ENCODE measurements at places on chromosomes 1 and 21.

DNA sequence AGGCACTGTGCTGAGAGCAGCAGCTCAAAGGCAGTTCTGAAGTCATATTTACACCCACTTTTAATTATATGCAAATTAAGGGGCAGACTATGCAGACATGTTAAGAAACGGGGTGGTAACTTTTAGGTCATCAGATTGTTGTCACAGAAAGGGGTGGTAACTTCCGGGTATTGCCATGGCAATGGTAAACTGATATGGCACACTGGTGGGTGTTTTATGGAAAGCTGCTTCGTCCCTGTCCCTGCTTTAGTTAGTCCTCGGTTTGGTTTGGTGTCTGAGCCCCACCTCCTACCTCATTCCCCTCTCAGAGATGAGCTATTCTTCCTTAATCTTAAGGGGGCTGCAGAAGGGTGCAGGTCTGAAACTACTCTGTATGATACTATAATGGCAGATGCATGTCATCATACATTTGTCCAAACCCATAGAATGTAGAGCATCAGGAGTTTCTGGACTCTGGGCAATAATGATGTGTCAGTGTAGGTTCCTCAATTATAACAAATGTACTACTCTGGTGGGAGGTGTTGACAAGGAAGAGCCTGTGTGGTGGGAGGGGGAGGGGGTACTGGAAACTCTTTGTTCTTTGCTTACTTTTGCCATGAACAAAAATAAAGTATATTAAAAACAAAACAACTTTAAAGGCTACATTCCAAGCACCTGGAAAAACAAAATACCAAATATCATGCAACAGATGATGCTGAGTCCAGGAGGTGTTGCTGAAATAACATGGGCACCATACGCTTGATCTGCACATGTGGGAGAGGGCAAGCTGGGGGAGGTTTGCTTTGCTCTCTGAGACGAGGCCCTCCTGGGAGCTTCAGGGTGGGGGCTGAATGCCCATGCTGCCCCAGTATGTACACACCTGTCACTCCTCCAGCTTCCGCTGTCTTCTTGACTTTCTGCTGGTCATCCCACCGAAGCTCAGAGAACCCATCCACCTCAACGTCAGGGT is 6.3 kb downstream of the PARP1 start:
- DNase-seq = no peak

DNA sequence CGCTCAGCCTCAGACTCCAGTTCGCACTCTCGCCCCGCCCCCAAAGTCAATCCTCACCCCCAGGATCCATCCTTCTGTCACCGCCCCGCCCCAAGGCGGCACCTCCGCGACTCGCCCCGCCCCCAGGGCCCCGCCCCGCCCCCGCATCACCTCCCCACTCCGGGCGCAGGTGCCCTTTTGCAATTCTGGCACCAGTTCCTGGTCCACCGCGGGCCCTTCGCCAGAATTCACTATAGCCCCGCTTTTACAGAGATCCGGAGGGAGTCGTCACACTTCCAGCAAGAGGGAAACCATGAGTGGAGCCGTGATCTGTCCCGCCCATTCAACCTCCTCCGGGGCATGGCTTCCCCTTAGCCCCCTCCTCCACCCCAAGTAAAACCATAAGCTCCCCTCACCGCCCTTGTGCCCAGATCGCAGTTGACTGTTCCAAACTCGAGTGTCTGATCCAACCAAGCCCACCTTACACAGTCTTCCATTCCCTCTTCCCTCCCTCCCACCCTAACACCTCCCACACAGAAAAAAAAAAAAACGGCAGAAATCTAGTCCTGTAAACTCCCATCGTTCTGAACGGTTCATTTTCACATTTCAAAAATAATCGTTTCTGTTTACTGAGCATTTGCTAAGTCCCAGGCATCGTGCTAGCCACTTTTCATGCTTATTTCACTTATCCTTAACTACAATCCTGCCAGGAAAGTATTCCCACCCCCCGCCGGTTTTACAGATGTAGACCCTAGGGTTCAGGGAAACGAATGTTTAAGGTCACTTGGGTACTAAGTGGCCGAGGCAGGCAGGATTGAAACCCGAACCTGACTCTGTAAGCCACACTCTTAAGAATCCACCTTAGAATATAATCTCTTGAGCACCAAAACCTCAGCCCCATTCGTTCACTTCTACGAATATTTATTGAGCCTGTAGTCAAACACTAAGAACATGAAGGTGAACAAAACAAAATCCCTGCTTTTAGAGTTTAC is 1.3 kb upstream of the DNAJC16 start:
- no peak for DNase-seq

- no peak for DNase-seq
Observed at GRCh38 chr1:9628541-9629444, 22.7 kb upstream of the PIK3CD start.

DNA sequence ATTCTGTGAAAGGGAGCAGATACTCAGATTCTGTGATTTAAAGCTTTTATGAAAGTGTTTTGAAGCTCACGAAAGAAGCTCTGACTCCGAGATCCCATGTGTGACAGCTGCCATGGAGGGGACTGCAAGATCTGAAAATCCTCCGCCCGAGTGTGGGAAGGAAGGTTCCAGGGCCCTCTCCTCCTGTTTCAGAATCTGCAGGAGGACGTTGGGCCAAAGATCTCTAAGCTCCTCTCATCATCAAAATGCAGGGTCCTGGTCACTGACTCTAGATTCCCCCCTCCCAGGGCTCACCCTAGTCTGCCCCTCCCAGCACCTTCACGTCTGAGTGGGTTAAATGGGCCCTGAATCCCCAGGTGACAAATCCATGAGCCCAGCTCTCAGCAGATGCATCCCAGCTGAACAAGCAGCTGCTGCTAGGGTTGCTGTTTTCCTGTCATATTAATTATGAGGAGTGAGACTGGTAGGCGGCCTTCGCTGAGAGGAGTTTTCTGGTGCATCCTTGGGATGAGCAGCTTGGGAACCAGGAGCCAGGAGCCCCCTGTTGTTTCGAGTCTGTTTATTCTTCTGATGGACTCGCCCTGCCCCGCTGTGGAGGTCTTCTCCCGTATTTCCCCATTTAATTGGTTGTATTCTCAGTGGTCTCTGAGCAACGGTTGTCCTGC is 402.0 kb downstream of the MATN1 start:
- DNase-seq = no peak

DNA sequence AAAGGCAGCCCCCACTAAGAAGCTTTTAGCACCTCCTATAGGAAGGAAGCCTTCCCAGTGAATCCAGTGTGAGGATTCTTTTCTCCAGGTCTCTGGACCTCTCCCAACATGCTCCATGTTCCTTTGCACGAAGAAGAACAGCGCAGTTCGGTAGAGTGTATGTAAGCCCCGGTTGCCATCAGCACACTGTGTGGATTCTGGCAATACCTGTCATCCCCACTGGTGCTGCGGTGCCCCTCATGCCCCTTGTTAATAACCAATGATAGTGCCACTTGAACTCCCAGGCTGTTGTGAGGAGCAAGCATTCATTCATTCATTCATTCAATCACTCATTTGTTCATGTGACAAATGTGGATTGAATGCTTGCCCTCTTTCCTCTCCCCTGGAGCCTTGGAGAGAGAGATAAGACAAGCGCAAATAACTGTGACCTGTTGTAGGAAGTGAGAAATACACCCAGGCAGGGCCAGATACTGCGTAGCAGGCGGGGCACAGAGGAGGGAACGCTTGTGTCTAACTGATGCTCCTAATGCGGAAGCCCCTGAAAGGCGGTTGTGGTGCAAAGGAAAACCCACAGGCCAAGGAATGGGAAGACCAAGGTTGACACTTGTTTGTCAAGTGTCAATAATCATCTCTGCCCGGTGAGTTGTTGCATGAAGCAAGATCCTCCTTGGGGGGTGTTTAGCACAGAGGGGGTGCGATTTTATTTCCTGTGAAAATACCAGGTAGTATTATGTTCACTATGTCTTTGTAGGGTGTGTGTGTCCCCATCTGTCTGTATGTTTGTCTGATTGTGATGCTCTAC is 9.8 kb downstream of the LGR6 start:
- no peak for DNase-seq

GRCh38 chr21:36499578-36500471 is 19.9 kb upstream of the CLDN14 start:
- no peak for DNase-seq

DNA sequence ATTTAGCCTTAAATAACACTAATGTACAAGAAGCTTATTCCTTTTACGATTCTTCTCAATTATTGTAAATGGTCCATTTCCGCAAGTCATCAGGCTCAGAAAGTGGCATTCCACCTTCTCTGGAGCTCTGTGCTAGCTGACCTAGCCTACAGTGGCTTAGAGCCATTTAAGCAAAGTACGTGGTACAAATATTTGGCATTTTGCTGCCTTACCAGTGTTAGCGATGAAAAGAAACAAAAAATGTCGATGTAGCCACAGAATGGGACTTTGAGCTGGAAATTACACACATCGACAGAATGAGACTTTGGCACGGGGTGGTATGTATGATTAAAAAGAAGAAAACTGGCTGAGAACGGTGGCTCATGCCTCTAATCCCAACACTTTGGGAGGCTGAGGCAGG is 26.1 kb downstream of the OVAAL start:
- no peak for DNase-seq

DNA sequence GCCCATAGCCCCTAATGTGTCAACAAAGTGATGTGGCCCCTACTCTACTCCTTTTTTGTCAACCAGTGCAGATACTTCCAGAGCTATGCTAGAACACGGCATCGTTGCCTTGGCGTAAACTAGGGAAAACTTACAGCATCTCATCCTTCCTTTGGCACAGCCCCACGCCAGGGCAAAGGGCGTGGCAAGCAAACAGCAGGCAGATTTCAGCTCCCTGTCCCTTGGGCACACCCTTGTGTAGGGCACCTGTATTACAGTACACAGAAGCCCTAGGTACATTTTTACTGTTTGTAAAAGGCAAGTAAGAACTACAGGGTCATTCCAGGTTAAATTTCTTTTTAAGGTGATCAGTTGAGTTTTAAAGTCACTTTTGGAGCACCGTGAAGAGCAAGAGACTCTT is 29.3 kb downstream of the PRDX6 start:
- DNase-seq = no peak

DNA sequence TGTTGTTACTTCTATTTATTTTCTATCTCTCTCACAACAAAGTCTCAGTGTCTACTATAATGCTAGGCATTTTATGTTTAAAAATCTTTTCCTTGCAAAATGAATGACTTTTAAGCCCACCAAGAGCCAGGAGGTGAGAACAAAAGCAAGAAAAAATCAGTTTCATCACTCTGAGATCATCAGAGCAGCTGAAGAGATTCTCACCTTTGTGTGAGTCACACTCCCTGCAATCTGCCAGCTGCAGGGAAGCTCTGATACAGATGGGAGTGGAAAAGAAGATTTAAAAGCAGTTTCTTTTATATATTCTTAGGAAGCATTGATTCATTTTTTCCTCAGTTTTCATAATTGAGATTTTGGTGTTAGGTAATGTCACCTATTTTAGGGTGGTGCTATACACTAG is 107.6 kb downstream of the LHX9 start:
- DNase-seq = no peak

DNA sequence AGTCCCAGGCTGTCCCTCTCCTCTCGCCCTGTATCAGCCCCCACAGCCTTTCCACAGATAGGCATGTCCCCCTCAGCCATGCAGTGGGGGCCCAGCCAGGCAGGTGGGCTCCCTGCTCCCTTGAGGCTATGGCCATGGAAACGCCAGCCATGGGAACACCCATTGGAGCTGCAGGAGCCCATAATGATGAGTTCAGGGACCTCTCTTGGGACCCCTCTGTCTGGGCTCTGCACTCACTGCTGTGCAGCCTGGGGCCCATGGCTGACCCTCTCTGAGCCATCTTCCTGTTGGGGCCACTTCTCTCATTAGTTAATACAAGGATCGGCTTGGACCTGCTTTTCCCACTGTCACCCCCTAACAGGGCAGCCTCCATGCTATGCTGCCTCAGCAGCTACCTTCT is 33.2 kb downstream of the WNT3A start:
- DNase-seq = no peak

DNA sequence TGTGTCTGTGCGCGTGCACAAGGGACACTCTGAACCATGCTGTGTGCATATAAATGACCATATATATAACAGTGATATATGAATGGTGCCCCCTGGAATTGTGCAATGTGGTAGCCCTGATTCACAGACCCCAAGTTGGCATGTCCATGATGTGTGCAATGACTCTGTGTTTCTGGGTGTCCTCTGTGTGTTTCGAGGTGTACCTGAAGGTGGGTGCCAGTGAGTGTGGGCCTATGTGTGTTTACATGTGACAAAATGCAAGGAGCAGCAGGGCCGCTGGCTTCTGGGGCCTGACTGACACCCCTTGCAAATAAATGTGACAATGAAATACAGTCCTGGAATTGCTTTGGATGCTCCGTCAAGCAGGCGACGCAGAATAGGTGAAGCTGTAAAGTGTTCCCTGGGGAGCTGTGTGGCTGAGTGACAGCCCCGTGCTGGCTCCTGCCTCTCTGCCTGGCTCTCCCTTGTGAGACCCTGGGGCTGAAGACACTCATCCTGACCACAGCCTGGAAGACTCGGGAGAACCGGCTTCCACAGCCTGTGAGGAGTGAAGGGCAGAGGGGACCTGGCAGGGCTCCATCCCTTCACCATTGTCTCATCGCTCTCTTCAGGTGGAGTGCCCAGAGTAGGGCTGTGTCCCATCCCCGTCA is 38.2 kb upstream of the CSF3R start:
- no peak for DNase-seq

- peak; percentile 6 for DNase-seq
Observed at GRCh38 chr1:223531742-223532341, 133.7 kb downstream of the CAPN8 start.

DNA sequence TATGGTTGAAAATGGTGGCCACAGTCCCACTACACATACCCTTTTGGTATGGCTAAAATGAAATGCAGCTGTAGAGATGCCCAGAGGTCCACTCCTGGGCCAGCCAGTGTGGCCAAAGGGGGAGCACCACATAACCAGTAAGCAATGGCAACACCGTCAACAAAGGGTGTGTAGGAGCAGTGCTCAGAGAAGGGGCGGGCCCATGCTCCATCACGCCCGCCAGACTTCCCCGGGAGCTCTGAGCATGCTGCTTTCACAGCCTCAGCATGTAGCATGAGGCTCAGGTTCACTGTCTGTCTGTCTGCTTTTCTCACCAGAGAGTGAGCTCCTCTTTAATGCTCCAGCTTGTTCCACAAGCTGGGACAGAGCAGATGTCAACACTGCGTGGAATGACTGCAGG is 537.6 kb downstream of the MATN1 start:
- DNase-seq = no peak

DNA sequence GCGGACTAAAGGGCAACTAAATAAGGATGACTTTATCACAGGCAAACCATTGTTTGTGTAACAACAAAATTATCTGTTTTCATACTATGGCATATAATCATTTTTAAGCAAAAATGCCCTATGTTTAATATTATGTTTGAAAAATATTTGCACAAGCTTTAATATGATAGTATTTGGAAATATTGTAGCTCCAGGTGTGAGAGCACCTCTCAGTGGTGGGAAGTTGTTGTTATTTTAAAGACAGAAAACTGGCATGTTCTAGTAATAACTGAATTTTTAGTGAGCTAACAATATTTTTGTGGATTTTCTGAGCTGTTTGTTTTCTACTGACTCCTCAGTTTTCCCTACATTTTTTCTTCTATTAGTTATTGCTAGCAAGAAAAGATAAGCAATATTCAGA is 578.8 kb downstream of the KCNT2 start:
- DNase-seq = no peak

DNA sequence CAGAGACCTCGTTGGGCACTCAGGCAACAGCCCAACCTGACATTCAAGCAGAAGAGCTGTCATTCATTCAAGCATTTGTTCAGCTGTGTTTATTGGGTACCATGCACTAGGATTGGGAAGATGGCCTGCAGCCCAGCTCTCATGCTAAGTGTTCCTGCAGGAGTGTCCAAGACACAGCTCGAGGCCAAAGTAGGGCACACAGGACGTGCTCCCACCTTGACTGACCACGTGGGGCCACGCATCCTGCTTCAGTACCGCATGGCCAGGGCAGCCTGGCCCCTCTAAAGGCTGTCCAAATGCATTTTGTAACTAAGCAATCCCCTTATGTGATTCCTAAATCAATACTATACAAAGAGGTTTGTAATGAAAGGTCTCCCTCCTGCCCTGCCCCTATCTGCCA is 9.7 kb downstream of the PYCR2 start:
- DNase-seq = no peak

Data from NCI-H1105 treated with DMSO at 0.1 percent for 48 hours (cell line).